Mesendoderm (in vitro differentiated cells): ENCODE measurements at places on chromosomes 2 and 18.

DNA sequence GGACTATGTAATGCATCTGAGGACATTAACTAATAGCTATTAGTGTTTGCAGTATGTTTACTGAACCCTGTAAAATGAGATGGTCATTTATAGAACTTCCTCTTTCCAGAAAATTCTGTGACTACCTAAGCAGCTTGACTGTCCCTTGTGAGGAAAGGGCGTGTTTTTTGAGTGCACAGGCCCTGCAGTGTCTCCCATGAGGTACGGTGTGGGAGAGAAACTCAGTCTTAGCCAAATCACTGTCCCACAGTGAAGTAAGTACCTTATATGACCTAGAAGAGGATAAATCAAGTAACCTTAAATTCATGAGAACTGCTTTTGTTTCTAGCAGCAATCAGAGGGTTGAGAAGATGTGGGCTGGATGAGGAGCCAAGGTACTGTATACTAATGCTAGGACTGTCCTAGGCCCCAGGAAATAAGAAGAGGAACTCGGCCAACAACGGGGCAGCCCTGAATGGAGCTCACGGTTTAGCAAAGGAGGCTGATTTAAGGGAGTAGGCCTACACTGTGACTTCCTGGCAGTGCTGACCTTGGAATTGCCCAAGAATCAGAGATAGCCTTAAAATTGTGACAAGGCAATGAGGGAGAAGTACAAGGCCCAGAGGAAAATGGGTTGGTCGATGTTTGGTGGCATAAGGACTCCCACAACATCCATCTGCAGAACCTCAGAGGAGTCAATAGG is 103.5 kb upstream of the CTAGE1 start:
- DNase-seq, result no peak

GRCh38 chr2:39468579-39469451 is 31.7 kb upstream of the MAP4K3 start:
- peak; percentile 19 for DNase-seq

DNA sequence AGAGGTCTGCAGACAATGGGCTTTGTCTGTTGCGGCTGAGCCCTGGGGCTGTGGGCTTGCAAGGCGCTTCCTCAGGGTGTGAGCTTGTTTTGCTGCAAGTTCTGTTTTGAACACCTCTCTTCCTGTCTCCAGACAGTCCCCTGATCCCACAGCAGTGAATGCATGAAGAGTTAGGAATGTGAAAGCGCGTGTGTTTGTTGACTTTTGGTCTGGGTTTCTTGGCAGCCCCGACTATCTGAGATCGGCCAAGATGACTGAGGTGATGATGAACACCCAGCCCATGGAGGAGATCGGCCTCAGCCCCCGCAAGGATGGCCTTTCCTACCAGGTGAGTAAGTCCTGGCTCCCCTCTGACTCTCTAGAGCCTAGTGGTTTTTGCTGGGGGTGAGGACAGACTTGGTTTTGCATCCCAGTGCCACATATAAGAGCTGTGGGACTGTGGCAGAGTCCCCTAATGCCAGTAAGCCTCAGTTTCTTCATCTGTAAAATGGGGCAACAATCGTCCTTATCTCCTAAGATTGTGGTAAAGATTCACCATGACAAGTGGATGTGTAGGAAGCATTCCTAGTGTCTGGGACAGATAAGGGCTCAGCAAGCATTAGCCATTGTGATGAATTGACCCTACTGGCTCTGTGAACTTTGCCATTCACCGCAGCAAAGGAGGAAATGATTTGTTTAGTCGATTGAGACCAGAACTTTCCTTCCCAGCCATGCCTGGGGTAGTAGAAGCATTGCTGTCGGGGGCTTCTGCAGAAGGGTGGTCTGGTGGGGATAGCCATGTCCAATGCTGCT is 3.0 kb downstream of the LBH start:
- peak; percentile 97 for DNase-seq

DNA sequence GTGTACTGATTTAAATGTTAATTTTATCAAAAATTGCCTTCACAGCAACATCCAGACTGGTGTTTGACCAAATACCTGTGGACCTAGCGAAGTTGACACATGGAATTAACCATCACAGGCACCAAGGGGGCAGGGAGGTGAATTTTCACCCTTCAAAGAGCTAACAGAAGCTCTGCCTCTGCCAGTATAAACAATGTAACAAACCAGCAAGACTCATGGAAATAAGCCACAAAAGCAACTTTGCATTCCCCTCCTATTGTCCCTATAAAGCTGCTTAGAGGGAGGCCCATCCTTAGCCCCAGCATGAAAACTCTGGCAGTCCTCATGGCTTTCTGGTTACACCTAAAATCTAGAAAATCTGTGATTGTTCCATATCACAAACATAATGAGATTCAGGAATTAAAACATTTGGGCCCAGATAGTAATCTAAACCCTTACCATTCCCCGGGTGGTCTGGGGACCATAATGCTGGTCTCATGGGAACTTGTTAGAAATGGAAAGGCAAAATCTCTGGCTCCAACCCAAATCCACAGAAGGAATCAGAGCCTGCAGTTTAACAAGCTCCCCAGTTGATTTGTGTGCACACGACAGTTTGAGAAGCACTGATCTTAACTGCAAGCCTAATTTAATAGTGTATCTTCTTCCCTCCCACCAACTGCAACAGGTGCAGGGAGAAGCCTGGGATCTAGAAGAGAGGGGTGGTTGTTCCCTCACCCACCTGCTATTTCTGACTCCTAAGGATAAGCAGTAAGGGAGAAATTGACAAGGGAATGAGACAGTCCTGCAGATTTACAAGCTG is 23.1 kb downstream of the SERPINB11 start:
- DNase-seq, result peak; percentile 10

DNA sequence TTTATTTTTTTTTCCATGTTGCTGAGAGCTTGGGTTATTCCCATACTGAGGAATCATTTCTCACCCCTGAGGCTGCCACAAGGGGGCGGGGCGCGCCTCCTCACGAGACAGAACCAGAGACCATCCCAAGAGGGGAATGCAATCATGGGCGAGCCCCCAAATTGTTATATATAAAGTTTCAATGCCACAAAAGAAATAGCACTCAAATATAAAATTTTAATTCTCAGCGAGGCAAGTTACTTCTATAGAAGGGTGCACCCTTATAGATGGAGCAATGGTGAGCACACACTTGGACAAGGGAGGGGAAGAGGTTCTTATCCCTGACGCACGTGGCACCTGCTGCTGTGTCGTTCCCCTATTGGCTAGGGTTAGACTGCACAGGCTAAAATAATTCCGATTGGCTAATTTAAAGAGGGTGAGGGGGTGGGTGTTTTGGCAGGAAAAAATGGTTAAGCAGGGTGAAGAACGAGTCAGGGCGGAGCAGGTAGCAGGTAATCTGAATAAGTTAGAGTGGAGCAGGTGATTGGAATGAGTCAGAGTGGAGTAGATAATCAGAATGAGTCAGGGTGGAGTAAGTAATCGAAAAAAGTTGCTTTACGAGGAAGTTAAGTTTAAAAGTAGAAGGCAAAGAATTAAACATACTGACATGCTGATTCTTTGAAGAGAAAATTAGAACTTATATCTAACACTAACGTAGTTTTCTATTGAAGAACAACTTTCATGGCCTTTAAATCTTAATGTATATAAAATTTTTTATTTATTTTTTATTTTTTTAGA is 177.5 kb downstream of the MTCL1 start:
- peak; percentile 66 for DNase-seq

DNA sequence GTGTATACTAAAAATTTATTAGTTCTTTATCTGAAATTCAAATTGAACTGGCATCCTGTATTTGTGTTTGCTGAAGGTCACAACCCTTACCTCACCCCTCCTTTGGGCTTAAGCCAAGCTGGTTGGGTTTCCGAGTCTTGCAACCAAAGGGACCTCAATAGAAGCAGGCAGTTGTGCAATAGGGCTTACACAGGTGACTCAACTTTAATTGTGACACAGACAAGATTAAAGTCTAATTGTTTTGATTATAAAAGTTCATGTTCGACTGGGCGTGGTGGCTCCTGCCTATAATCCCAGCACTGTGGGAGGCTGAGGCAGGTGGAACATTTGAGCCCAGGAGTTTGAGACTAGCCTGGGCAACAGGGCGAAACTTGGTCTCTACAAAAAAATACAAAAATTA is 71.5 kb downstream of the RAB31 start:
- DNase-seq, result no peak

- no peak for DNase-seq
These were observed 63.2 kb upstream of the IGFBP5 start for GRCh38 chr2:216758256-216759155.

DNA sequence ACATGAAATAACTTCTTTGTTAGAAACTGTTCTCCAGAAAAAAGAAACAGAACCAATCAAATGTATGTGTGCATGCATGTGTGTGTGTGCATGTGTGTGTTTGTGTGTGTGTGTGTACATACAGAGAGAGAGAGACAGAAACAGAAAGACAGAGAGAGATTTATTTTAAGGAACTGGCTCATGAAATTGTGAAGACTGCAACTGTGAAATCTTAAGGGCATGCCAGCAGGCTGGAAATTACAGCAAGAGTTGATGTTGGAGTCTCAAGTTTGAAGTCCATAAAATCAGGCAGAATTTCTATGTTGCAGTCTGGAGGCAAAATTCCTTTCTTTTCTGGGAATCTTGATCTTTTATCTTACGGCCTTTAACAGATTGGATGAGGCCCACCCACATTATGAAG is 168.9 kb upstream of the CDH20 start:
- DNase-seq, result no peak

DNA sequence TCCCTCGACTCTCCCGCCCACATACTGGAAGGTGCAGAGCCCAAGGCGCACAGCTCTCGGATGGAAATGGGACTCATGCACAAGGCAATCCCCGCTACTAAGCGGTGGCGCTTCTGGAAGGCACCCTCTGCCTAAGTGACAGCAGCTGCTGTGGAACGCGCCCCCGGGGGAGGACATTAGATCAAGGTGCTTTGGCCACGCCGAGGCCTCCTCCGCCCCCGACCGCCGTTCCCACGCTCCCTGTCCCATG is 202 bp downstream of the MCEE start:
- DNase-seq, result peak; percentile 86

DNA sequence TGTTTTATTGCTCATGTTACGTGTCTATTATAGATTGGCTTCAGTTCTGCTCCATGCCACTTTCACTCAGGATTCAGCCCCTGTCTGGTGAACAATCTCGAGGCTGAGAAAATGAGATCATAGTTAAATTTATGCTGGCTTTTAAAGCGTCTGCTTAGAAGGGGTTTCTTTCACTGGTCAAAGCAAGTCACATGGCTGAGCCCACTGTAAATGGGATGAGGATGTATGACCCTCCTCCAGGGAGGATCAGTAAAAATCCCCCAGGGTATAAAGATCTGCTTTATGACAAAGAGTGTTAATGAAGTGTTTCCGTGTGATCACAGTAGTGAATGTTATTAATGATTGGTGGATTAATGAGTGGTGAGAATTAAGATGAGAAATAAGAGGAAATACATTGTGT is 6.2 kb upstream of the PLCL1 start:
- DNase-seq, result peak; percentile 28

DNA sequence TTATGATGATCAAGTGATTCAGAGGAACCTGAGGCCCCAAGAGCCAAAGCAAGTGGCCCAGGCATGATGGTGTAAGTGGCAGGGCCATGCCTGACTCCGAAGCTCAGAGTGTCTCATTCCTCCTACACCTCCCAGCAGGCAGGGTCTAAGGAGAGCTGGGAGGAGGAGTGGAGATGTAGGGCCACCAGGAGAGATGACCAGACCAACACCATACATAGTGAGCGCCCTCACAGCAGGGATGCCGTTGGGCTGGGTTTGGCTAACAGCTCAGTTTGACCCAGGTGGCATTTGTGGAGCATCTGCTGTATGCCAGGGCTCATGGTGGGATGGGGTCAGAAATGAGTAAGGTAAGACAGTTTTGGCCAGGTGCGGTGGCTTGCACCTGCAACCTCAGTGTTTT is 80.7 kb downstream of the MARCO start:
- no peak for DNase-seq

DNA sequence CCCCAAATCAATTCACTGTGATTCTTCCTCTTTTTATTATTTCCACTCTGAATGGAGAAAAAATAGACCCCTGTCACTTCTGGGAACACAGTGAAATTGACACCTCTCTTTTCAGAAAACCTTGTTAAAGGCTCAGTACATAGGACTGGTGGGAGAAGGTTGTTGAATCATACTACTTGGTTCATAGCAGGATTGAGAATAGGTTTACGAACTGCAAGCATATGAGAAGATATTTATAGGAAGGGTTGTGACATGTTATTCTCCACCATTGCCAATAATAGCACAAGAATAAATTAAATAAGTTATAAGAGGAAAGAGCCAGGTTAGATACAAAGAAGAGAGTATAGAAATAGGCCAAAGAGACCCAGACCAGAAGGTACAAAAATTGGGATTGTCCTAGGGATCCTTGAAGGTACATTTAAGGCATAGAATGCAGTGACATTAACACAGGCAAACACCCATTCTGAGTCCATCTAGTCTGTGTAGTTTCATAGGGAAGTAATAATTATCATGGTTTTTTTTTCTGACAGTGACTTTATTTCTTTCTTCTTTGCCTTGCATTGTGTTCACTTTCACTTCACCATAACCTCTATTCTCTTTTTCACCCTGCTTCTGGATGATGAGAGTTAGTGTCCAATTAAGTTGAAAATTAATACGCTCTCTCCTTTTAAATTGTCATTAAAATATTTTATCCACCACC is 21.8 kb upstream of the SERPINE2 start:
- no peak for DNase-seq

DNA sequence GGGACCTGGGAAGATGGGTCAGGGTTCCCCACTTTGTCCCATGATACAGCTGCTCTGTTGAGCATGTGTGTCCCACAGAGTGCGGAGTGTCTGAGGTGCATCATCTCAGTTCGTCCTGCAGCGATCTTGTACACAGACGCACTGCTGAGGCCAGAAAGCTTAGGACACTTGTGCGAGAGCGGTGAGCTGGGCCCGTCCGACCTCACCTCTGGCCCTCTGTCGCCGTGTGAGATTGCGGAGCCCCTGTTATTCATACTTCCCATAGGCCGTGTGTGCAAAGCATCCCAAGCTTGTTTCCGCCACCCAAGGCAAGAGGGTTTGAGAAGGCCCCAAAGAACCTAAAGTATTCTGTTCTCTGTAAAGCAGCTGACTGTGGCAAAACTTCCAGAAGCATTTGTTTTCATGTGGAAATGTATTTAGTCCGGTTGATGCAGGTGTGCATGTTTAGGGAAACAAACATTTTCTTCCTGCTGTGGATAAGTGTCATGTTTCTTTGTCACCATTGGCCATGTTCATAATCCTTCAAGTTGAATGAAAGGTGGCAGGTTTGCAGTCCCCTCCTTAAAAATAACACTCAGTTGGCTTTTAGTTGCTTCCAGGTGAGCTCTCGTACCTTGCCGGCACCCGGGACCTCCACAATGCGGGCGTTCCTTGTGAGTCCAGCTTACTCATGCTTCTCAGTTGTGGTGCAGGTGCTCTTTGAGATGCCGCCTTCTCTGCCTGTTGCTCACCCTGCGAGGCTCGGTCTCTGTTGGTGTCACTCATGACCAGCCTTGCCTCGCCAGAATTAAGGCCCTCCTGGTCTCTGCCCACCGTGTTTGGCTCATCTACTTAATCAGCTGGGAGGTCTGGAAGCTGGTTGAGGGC is 5.3 kb downstream of the AGAP1 start:
- no peak for DNase-seq

GRCh38 chr2:84556190-84556589 is 39.9 kb downstream of the DNAH6 start:
- DNase-seq, result no peak

GRCh38 chr2:26025509-26025908 is 8.4 kb upstream of the RAB10 start:
- no peak for DNase-seq

GRCh38 chr2:231161877-231162329 is 36.5 kb upstream of the ARMC9 start:
- no peak for DNase-seq

GRCh38 chr2:159713631-159714246 is 1.4 kb downstream of the MARCHF7 start:
- DNase-seq, result peak; percentile 14

GRCh38 chr2:235050980-235051351 is 99.1 kb downstream of the SH3BP4 start:
- peak; percentile 84 for DNase-seq
